ENCODE measurements at places on chromosomes 1 and 21.

- no peak for DNase-seq
These were observed 398.1 kb upstream of the LYPLAL1 start for GRCh38 chr1:218775501-218776021.

GRCh38 chr1:39689635-39690034 lies 1.6 kb downstream of the HPCAL4 start:
- DNase-seq, result no peak

GRCh38 chr1:118360817-118361216 lies 175.8 kb upstream of the SPAG17 start:
- no peak for DNase-seq

- DNase-seq, result no peak
These were observed 167.3 kb upstream of the KCNJ6 start for GRCh38 chr21:38083535-38083934.

DNA sequence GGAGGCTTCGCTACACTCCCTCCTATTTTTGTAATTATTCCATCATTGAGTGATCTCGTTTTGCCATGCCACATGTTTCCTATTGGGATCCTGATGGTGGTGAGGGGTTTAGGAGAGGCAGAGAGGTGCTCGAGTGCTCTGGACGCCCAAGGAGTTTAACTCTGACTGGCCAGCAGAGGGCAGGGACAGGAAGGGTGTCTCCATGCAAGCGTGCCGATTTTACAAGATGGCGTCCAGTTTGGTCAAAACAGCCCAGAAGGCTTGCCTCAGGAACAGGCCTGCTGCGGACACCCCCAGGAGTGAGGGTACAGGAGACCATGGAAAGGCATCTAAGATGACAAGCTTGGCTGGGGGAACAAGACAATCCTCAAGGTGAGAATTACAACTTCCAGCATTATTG lies 33.8 kb upstream of the KCNE2 start:
- DNase-seq, result no peak

DNA sequence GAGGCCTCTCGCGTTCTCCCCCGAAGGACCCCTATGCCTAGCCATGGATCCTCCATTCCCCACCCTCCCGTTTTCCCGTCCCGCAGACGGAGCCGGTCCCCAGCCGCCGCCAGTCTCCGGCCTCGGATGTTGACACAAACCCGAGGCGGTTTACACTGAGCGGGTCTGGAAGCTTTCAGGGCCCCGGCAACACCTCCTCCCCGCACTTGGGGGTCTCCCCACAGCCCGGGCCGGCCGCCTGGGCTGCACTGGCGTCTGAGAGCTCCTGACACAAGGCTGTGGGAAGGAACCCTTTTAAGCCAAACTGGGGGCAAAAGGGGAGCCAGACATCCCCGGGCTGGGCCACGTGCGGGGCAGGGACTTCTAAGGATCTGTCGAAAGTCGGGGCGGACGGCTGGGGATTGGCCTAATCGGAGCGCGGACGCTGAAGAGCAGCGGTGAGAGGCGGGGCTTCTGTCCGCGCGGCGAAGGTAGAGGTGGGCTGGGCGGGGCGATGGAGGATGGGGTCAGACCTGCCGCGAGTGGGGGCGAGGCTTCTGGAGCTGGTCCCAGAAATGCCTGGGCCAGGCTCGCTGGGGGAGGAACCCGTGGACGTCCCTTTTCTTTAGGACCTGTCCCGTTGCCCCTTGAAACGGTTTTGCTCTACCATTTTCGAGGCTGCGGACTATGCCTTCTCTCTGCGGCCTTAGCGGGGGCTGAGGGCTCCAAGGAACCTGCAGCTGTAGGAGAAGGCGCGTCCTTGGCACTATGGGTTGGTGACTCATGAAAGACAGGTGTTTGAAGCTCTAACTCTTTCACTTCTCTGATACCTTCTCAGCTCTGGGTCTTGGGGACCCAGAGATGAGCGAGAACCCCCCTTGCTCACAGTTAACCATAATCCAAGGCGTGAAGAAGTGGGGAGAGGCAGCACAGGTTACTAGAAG lies 1.2 kb upstream of the HPCAL4 start:
- no peak for DNase-seq

DNA sequence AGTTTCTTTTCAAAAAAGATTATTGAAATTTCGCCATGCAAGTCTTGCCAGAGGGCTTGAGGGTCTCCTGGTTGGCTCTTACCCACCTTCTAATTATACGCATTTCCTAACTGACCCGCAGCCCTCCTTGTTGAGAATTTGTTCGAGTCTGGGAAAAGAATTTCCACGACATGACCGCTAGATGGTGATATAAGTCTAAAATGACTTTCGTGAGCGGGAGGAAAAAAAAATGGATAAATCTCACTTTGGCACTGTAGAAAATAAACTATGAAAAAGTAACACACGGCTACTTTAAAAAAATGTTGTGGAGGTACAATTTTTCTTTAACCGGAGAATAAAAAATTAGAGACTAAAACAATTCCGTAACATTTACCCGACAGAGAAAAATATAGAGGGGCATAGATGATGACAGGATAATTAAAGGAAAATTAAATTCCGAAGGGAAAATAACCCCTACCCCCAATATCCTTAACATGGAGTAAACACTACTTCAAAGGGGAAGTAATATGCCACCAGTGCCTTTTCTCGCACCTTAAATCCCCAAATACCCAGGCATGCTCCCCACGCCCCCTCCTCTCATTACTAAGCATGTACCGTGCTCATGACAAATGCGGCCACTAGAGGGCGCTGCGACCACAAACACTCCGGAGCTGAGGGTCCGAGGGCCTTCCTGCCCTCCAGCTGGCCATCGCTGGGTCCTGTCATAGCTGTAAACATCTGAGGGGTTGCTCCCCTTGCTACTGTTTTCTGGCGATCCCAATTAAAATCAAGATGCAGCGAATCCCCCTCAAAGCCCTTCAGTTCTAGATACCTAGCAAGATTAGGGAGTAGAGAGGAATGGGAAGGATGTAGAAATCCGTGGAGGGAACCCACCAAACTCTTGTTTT lies 266.9 kb downstream of the ASTN1 start:
- peak; percentile 44 for DNase-seq

DNA sequence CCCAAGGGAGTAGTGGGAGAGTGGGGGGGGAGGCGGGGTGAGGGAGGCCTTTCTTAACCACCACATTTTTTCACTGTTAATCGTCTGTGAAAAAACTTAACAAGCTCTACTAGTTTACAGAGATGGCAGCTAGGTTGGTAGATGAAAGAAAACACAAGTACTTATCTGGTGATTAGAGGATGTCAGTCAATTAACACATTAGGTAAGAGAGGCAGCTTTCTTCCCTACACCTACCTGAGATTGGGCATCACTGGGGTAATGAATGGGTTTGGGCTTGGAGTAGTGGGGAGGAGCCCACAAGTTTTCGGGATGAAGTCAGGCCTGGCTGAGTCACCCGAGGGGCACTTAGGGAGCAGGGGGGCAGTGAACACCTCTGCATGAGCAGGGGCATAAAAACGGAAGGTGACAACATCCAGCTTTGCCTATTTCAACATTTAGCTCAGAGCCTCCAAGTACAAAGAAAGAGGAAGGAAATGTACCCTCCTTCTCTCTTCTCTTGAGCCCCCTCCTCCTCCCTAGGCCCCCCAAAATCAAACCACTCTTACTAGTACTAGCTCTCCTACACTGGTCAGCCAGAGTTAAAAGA lies 2.5 kb downstream of the LBR start:
- DNase-seq, result peak; percentile 28

- no peak for DNase-seq
These were observed 36.5 kb upstream of the DENND1B start for GRCh38 chr1:197811769-197812168.

GRCh38 chr1:150138044-150138443 lies 11.7 kb upstream of the PLEKHO1 start:
- DNase-seq, result no peak

- no peak for DNase-seq
These were observed 37.9 kb upstream of the PODN start for GRCh38 chr1:53024117-53024516.

- peak; percentile 69 for DNase-seq
These were observed 117.2 kb upstream of the GUCA2B start for GRCh38 chr1:42035830-42036604.

DNA sequence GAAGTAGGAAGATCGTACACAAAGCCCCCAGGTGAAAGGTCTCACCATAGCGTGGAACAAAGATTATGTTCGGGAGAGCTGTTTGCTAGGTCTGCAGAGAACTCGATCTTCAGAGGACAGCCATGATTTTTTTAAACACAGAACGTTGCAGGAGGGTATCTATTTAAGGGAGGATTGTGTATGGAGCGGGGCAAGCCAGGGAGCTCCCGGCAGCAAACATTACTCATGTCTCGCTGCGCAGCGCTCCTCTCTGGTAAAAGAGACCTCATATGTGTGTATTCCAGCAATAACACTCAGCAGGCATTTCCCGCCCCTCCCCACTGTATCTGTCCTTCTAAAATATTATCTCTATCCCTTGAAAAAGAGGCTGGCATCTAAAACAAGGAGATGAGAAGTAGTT lies 2.7 kb downstream of the GLIS1 start:
- no peak for DNase-seq

GRCh38 chr1:167328816-167329483 lies 108.3 kb downstream of the POU2F1 start:
- DNase-seq, result no peak

DNA sequence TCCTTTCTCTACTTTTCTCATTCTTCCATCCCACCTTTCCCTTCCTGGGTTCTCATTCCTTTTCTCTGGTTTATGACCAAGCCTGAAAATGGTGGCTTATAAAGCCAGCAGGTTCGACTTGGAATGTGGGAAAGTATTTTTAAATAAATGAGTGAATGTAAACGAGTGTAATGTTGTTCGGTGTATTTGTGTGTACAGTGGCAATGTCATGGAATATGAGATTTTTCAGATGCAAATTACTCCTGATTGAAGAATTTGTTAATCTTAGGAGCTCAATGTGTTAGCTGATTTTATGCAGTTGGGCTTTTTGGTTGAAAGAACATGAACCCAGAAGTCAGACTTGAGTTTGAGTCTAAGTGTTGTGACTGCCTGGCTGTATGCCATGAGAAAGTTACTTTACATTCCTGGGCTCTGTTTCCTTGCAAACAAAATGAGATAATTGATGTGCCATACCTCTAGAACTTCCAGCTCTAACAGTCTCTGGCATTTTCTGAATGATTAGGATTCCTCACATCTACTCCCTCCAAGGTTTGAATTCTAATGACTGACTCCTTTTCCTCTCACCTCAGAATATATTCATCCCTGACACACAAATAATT lies 6.6 kb downstream of the SGIP1 start:
- DNase-seq, result no peak

GRCh38 chr1:37051346-37051745 lies 17.0 kb upstream of the GRIK3 start:
- DNase-seq, result no peak

GRCh38 chr1:3501856-3502640 lies 47.6 kb downstream of the ARHGEF16 start:
- peak; percentile 23 for DNase-seq

- no peak for DNase-seq
These were observed 31.8 kb upstream of the JUN start for GRCh38 chr1:58815686-58816071.

DNA sequence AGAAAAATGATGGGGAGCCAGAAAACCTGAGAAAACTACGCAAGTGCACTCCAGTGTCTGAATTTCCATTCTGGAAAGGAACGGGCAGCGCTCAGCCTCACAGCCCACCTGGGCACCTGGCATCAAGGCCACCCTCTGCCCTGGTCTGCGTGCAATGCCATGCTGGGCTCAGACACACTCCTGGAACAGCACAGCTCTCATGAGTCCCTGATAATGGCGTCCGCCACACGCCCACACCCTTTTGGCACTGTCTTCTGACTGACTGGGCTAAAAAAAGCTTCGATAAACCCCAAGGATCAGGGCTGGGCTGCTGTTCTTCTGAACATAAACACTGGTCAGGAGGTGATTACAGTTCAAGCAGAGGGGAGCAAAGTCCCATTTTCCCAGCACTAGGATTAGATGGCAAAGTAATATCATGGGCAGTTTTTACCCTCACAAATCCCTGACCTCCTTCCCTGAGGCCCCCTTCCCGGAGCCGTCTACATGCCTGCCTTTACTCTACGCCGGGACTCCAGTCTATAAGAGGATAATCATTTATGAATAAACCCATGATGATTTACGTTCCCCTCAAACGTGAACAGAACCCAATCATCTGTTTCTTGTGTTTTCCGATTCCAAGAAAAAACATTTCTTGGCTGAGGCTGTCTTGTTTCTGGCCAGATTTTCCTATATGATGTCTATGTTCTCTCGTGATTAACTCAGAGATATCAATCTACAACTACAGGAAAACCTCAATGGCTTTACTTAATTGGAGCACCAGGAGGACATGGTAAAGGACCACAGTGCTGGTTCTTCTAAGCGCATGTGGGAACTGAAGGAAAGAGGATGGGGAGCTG lies 22.6 kb downstream of the RCAN1 start:
- peak; percentile 50 for DNase-seq

GRCh38 chr1:35298464-35298863 lies 30.0 kb downstream of the ZMYM4 start:
- no peak for DNase-seq

DNA sequence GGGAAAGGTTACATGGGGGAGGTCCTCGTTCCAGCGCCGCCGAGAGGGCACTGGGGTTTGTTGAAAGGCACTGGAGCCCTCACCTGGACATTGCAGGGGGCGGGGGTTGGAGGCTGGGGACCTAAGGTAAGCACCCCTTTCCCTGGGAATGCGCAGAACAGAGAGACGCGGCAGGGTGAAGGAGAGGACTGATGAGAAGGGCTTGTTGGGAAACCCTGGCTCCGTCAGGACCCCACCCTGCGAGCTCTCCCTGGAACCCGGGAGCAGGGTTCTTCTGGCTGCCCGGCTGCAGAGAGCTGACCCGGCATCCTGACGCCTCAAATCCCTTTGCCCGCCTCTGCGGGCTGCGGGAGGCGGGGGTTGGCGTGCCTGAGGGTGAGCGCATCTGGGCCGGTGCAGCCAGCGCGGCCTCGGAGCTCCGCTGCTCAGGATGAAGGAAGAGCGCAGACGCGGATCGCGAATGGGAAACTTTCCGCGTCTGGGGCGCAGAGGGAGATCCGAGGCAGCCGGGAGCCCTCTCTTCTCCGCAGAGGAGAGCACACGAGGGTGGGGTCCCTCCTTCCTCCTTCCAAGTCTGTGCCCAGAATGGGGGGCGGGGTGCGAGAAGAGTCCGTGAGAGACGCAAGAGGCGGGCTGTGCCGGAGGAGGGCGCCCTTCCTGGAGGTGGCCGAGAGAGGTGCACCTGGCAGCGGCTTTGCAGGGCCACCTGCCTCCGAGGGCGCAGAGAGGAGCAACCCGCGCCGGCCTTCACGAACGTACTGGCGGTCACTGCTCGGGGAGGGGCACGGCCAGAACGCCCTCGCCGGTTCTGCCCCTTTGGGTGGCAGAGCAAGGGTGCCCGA lies 2.4 kb downstream of the IGSF21 start:
- DNase-seq, result no peak

DNA sequence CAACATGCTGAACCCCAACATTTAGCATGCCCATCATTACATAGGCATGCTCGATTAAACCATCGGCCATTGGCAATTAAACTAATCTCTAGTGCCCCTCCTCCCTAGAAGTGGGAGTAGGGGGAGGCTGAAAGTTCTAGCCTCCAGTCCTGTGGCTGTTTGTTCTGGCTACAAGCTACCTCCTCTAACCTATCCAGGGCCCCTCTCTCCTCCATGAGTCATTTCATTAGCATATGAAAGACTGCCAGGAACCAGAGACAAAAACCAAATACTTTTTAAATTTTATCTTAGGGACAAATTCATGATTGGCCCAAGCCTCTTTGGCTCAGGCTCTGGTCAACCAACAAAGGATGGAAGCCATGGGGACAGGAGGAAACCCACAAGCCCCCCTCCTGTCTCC lies 231.1 kb downstream of the CACNA1E start:
- no peak for DNase-seq

All from hematopoietic multipotent progenitor cell treated with erythropoietin and hydrocortisone succinate and interleukin-3 and kit ligand, for 17 days (in vitro differentiated cells).